B cell (primary cell): ENCODE measurements at places on chromosomes 2 and 18. TPM values are rescaled to one million over a fixed set of nuclear protein-coding genes. Genes with fewer than 3 reads are reported as not detected.

DNA sequence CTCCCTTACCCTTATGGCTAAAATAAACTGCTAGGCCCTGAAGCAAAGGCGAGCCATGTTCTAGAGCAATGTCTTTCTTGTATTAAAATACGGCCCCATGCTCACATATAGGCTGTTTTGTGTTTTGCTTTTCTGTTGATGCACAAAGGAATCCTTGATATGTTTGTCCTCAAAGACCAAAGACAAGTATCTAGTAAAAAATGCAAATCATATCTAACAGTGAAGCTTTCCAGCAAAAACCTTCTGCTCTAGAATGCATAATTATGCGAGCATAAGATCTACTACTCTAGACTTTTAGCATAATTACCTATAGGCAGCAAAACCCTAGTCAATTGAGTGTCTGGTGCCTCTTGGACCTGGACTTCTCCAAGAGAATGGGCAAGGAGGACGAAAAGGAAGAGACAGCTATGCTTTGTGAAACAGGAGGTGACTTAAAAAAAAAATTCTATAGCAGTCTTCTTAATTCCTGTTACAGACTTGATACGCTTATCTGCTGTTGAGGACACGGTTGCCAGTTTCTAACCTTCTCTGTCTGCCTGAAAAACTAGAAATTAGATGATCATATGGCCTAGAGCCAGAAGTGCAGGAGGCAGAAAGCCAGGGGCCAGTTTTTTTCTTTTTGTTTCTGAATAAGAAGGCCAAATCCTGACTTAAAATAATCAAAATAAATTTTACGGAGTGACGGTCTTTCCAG is 1.5 kb upstream of the AMMECR1L start:
- H3K27me3 ChIP-seq, result no peaks in the 10 kb centered on the region
- H3K36me3 ChIP-seq, result peaks cover 1% of the 10 kb centered on the region
- peak overlapping the region; percentile 76 for H3K27ac ChIP-seq
- peaks cover 15% of the 10 kb centered on the region for H3K4me1 ChIP-seq
- DNase-seq, result no peak

DNA sequence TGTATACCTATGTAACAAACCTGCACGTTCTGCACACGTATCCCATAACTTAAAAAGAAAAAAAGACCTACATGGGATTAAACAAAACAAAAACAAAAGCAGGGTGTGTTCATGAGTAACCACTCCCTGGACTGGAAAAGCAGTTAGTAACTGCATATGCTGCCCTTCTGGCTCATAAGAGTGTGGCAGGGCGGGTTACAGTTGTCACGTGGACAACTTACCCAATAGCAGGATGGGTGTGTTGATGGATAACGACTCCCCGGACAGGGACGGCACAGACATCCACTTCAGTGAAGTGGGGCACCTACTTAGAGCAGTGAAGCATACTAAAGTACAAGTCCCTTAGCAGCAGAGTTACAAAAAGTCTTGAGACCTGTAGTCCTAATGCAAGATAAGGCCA is 136.7 kb downstream of the CCBE1 start:
- no peak for DNase-seq
- H3K27me3 ChIP-seq, result no peaks in the 10 kb centered on the region
- H3K4me3 ChIP-seq, result no peak overlapping the region
- H3K4me1 ChIP-seq, result no peaks in the 10 kb centered on the region
- no peak overlapping the region for H3K27ac ChIP-seq
- H3K36me3 ChIP-seq, result no peaks in the 10 kb centered on the region

Gene AAK1
- total RNA-seq, result 7.2 and 8.4 TPM in 2 replicates

DNA sequence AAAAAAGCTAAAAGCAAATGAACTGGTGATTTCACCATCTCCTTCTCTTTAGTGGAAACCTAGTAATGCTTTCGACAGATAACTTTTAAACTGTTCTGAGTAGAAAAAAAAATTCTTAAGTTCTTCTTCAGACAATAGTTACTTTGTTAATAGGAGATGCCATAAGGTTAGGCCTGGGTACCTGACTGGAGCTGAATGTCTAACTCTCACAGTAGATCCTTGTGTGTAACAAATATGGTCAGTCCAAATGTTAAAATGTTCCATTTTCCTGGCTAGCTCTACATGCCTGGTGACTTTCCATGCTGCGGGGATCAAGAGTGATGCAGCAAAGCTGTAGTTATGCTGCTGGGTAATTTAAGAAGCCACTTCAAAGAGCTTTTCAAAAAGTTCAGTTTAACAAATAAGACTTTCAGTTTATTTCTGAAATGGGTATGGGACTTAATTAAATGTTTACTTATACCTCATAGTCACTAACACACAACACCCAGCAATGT is 264.0 kb upstream of the SESTD1 start:
- H3K4me3 ChIP-seq, result no peak overlapping the region
- no peak for DNase-seq
- H3K27ac ChIP-seq, result no peak overlapping the region
- H3K27me3 ChIP-seq, result no peaks in the 10 kb centered on the region

GRCh38 chr2:152548111-152548875 is 169.0 kb downstream of the PRPF40A start:
- no peak overlapping the region for H3K4me3 ChIP-seq
- H3K27ac ChIP-seq, result no peak overlapping the region
- H3K36me3 ChIP-seq, result no peaks in the 10 kb centered on the region
- no peaks in the 10 kb centered on the region for H3K27me3 ChIP-seq
- no peaks in the 10 kb centered on the region for H3K4me1 ChIP-seq

Gene GAREM2
- 1.7 and 1.8 TPM in 2 replicates for total RNA-seq

DNA sequence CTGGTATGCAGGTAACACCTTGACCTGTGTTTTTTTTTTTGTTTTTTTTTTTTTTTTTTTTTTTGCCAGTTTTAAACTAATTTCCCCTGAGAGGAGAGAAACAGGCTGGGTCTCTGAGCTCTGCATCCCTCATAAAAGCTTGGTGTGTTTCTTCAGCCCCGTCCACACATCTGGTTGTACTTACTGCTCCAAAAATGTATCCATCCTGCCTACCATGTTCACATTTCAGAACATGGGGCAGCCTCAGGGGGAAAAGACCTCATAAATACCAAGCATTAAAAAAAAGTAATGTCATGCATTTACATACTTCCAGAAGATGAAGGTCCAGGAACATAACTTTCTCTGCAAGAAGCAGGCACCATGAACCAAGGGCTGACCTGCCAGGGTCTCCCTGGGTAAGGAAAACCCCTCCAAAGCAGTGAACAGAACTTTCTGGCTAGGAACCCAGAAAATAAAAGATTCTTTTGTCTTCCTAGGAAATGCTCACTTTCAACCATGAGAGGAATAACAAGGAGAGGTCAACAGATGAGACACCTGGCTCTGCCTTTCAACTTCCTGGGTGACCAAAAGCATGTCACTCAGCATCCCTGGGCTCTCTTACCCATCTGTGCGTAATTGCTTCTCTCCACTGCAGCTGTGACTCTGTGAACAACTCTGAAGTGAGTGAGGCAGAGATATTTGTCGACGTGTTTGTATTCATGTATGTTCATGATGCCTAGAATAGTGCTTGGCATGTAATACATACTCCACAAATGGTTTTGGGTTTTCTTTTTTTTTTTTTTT is 118.6 kb downstream of the MCFD2 start:
- H3K36me3 ChIP-seq, result no peaks in the 10 kb centered on the region
- no peaks in the 10 kb centered on the region for H3K4me1 ChIP-seq
- no peak for DNase-seq
- no peaks in the 10 kb centered on the region for H3K27me3 ChIP-seq
- H3K4me3 ChIP-seq, result no peak overlapping the region
- no peak overlapping the region for H3K27ac ChIP-seq

GRCh38 chr2:47058003-47058931 is 96.8 kb downstream of the STPG4 start:
- H3K4me1 ChIP-seq, result peaks cover 39% of the 10 kb centered on the region
- H3K4me3 ChIP-seq, result no peak overlapping the region
- H3K27ac ChIP-seq, result peak overlapping the region; percentile 87

DNA sequence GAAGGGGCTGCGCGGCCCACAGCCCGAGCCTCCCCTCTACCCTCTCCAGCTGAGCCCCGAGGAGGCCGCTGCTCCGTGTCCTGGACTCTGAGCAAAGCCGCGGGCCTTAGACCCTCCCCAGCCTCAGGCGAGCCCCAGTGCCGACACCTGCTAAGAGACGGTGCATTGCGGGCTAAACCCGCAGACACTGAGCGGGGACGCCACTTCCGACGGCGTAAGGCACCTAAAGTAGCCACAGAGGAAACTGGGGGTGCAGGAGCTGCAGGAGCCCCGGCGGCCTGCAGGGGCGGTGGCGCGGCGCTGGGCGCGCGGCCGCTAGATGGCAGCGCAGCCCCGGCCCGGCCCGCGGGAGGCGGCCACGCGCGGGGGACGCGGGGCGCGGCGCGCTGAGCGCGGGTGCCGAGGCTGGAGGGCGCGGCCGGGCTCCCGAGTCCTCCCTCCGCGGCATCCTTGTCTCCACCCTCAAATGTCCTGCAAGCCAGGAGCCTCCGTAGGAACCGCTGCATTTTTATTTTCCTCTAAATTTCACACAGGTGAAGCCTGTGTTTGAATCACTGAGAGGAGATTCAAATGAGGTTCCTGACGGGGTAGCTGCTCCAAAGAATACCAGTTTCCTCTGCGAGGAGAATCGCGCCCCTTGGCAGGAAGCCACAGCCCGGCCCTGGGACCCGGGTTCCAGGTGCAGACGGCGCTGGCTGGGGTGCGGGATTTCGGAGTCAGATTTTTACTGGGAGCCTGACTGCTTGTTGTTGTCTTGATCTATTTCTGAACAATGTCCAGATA is 650.5 kb downstream of the GALR1 start:
- no peak overlapping the region for H3K27ac ChIP-seq
- H3K4me1 ChIP-seq, result peaks cover 8% of the 10 kb centered on the region
- H3K27me3 ChIP-seq, result peaks cover 10% of the 10 kb centered on the region
